ENCODE measurements at places on chromosomes 13 and 19.
A peak's percentile ranks its signal among the peaks of the same experiment; 100 is the strongest.

GRCh38 chr19:18176367-18177310, 3.0 kb downstream of the IFI30 start:
- H3K4me3 ChIP-seq: no peak overlapping the region
- H3K27me3 ChIP-seq: no peaks in the 10 kb centered on the region
- no peak overlapping the region for H3K27ac ChIP-seq

- H3K4me1 ChIP-seq: no peaks in the 10 kb centered on the region
- H3K27ac ChIP-seq: no peak overlapping the region
- H3K36me3 ChIP-seq: peaks cover 10% of the 10 kb centered on the region
- H3K27me3 ChIP-seq: no peaks in the 10 kb centered on the region
Measured at GRCh38 chr19:18526316-18526715, 4.4 kb upstream of the ELL start.

- H3K4me1 ChIP-seq: no peaks in the 10 kb centered on the region
- no peak overlapping the region for H3K27ac ChIP-seq
- DNase-seq: no peak
- H3K36me3 ChIP-seq: no peaks in the 10 kb centered on the region
Measured at GRCh38 chr19:4622695-4623421, 16.5 kb upstream of the TNFAIP8L1 start.

GRCh38 chr13:93625536-93625935, 398.9 kb downstream of the GPC6 start:
- H3K27ac ChIP-seq: no peak overlapping the region
- no peak for DNase-seq
- no peaks in the 10 kb centered on the region for H3K27me3 ChIP-seq
- H3K36me3 ChIP-seq: no peaks in the 10 kb centered on the region
- no peaks in the 10 kb centered on the region for H3K4me1 ChIP-seq

DNA sequence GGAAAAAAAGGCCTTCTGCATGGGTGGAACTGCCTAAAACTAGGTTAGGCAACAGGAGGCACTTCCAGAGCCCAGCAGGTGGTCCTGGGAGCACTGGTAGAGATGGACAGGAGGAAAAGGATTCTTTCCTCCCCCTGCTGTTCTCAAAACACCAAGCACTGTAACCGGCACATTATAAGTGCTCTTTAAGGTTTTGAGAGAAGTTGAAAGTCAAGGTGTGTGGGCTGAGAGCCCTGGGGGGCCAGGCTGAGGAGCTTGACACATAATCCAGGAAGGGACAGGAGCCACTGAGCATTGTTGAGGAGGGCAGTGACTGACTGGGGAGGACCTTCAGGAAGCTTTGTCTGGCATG, 32.3 kb downstream of the SPATA13 start:
- H3K4me1 ChIP-seq: peaks cover 4% of the 10 kb centered on the region
- H3K27me3 ChIP-seq: no peaks in the 10 kb centered on the region
- no peak overlapping the region for H3K4me3 ChIP-seq
- no peaks in the 10 kb centered on the region for H3K36me3 ChIP-seq

DNA sequence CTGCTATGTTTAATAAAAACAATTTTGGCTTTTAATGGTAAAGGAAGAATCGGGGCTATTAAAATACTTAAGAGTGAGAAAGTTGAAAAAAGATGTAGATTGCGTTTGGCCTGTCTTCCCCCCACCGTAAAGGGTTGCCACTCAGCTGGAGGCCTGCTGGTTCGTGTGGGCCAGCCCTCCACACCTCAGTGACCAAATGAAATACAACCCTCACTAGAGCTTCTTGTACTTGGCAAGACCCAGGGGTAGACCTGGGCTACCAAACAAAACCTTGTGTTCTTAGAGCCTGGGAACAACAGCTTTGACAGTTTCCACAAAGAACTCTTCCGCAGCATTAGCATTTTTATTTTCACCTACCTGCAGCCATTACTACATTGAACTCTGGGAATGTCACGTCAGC, 152.8 kb upstream of the PABPC3 start:
- H3K27ac ChIP-seq: no peak overlapping the region
- H3K4me1 ChIP-seq: no peaks in the 10 kb centered on the region
- no peaks in the 10 kb centered on the region for H3K27me3 ChIP-seq
- H3K36me3 ChIP-seq: peaks cover 3% of the 10 kb centered on the region

- peak; percentile 25 for DNase-seq
- no peaks in the 10 kb centered on the region for H3K27me3 ChIP-seq
- no peak overlapping the region for H3K27ac ChIP-seq
- H3K4me3 ChIP-seq: no peak overlapping the region
- no peaks in the 10 kb centered on the region for H3K4me1 ChIP-seq
Measured at GRCh38 chr13:106986033-106986484, 418.1 kb upstream of the ARGLU1 start.

- H3K36me3 ChIP-seq: no peaks in the 10 kb centered on the region
- peak; percentile 48 for DNase-seq
- peaks cover 4% of the 10 kb centered on the region for H3K27me3 ChIP-seq
- H3K27ac ChIP-seq: peak overlapping the region; percentile 4
- peak overlapping the region; percentile 53 for H3K4me3 ChIP-seq
Measured at GRCh38 chr19:3034656-3035541, 5.8 kb upstream of the TLE2 start.

DNA sequence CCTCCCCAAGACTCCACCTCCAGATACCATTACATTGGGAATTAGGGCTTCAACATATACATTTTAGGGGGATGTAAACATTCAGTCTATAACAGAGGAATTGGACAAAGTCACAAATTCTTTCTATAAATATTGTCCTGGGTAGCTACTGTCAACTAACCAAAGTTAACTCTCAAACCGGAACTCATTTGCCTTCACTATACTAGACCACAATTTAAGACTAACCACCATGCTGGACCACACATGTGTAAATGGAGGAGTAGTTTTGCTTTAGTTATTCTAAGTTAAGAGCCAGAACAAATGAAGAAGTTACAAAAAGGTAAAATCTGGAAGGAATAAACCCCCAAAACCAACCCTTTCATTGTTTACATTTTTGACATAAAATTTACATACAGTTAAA, 222.8 kb downstream of the NDFIP2 start:
- DNase-seq: no peak
- H3K36me3 ChIP-seq: no peaks in the 10 kb centered on the region
- H3K4me1 ChIP-seq: no peaks in the 10 kb centered on the region
- no peak overlapping the region for H3K4me3 ChIP-seq

DNA sequence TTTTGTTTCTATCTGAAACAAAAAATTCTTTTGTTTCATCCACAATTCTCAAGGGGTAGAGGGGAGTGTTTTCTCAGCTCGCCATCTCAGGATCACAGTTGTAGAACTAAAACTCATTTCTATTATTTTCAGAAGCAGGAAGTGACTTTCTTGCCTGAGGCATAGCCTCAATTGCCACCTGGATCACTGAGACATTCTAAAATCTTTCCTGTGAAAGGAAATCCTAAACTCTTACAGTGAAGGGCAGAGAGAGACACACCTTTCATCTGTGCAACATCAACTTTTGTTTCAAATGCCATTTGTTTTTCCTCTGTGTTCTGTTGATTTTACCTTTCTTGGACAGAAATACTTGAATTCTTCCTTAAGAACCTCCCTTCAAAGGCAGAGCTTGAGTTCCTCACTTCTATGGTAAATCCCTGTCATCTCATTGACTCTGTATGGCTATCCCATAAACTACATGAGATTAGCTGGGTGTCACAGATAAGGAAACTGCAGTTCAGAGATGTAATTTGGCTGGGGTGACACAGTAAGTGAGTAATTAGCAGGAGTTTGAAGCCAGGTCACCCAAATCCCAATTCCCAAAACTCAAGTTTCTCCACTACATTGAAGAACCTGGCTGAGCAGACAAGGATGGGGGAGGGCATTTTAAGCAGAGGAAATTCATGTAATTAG, 224.4 kb upstream of the HTR2A start:
- H3K4me3 ChIP-seq: no peak overlapping the region
- no peaks in the 10 kb centered on the region for H3K27me3 ChIP-seq
- H3K4me1 ChIP-seq: no peaks in the 10 kb centered on the region
- H3K27ac ChIP-seq: no peak overlapping the region

- peaks cover 4% of the 10 kb centered on the region for H3K4me1 ChIP-seq
- H3K4me3 ChIP-seq: no peak overlapping the region
- peak; percentile 89 for DNase-seq
- H3K36me3 ChIP-seq: no peaks in the 10 kb centered on the region
Measured at GRCh38 chr13:29925457-29926097, 75.2 kb upstream of the UBL3 start.

GRCh38 chr13:93080166-93080565, 146.4 kb upstream of the GPC6 start:
- H3K27me3 ChIP-seq: no peaks in the 10 kb centered on the region
- H3K27ac ChIP-seq: no peak overlapping the region
- H3K4me1 ChIP-seq: no peaks in the 10 kb centered on the region
- no peak for DNase-seq

DNA sequence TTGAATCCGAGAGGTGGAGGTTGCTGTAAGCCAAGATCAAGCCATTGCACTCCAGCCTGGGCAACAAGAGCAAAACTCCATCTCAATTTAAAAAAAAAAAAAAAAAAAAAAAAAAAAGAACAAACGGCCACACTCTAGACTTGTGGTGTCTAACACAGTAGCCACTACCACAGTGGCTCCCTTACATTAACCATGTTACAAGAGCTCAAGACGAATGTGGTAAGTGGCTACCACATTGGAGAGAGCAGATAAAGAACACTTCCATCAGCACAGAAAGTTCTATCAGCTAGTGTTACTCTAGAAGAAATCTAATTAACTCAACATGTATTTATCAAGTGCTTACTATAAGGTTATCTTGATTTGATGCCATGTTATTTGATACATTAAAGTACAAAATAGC, 11.5 kb downstream of the XPO4 start:
- no peak for DNase-seq
- no peaks in the 10 kb centered on the region for H3K36me3 ChIP-seq
- no peak overlapping the region for H3K27ac ChIP-seq
- H3K4me1 ChIP-seq: no peaks in the 10 kb centered on the region
- H3K4me3 ChIP-seq: no peak overlapping the region

DNA sequence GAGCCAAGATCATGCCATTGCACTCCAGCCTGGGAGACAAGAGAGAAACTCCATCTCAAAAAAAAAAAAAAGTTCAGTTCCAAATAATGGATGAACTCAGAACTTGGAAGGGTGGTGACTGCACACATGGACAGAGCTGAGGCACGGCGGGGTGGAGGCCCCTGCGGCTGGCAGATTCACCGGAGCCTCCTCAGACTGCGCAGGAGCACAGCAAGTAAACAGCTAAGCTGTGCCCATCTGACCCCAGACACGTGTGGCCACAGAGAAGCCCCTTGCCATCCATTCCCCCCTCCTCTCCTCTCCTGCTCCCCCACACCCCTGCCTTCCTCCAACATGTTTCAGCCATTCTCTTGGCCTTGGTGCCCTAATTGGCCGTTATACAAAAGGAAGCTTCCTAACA, 15.6 kb upstream of the PROZ start:
- H3K27ac ChIP-seq: no peak overlapping the region
- no peaks in the 10 kb centered on the region for H3K36me3 ChIP-seq
- no peak overlapping the region for H3K4me3 ChIP-seq
- H3K27me3 ChIP-seq: no peaks in the 10 kb centered on the region
- H3K4me1 ChIP-seq: peaks cover 6% of the 10 kb centered on the region

GRCh38 chr19:30029721-30030510, 87.9 kb downstream of the URI1 start:
- H3K4me1 ChIP-seq: no peaks in the 10 kb centered on the region
- no peaks in the 10 kb centered on the region for H3K27me3 ChIP-seq
- no peaks in the 10 kb centered on the region for H3K36me3 ChIP-seq
- DNase-seq: no peak

- no peaks in the 10 kb centered on the region for H3K27me3 ChIP-seq
- peak; percentile 100 for DNase-seq
- peak within 1 kb of the TSS; percentile 61 for H3K4me3 ChIP-seq
- H3K36me3 ChIP-seq: peaks cover 33% of the 10 kb centered on the region
Measured at GRCh38 chr19:55258828-55259539, at the start of gene PPP6R1. TSS of gene PPP6R1 (minus strand) at chr19:55259017. CDS start at chr19:55247103, 11,914 bp downstream.

DNA sequence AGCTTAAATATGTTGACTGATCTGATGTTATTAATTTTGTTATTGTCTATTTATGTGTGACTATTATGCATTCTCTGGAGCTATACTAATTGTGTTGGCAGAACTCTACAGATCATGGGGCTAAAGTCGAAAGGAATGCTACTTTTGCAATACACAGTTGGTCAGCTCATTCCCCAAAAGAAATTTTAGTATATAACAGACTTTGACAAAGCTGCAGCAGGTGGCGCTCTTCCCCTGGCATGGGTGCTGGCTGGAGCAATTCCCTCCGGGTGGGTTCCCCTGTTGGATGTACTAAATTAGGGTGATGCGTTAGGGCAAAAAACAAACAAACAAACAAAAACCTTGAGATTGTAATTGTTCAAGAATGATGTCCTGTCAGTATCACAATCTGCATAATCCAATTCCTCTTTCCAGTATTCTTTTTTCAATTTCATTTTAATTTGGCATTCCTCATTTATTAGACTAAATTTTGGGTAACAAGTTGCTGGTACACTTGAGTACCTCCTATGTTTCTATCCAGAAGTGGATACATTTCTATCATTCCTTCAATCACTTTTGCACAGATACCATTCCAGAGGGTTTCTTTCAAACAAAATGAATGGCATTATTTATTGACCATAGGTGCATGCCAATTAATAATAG, 322.8 kb upstream of the EDNRB start:
- no peaks in the 10 kb centered on the region for H3K4me1 ChIP-seq
- peak; percentile 46 for DNase-seq
- no peaks in the 10 kb centered on the region for H3K36me3 ChIP-seq
- no peak overlapping the region for H3K27ac ChIP-seq

DNA sequence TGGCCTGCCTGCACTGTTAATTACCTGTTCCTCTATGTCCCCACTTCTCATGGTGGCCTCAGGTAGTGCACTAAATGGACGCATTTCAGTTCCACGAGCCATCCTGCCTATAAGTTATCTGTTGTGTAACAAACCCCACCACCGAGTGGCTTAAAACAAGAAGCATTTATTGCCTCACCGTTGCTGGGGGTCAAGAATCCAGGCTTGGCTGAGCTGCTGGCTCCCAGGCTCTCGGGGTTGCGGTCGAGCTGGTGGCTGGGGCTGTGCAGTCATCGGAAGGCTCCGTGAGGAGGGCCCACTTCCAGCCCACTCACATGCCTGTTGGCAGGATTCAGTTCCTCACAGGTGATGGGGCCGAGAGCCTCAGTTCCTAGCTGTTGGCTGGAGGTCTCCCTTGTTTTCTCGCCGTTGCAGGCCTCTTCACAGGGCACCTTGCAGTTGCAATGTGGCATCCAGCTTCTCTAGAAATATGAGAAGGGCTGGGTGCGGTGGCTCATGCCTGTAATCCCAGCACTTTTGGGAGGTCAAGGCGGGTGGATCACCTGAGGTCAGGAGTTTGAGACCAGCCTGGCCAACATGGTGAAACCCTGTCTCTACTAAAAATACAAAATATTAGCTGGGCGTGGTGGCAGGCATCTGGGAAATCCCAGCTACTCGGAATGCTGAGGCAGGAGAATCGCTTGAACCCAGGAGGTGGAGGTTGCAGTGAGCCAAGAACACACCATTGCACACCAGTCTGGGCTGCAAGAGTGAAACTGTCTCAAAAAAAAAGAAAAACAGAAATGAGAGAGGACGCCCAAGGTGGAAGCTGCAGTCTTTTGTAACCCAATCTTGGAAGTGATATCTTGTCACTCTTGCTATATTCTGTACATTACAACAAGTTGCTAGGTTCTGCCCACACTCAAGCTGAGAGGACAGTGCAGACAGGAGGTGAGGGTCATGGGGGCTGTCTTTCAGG, 6.5 kb upstream of the PTOV1 start:
- no peak for DNase-seq
- no peak overlapping the region for H3K27ac ChIP-seq
- no peaks in the 10 kb centered on the region for H3K36me3 ChIP-seq
- H3K4me3 ChIP-seq: no peak overlapping the region
